Fibroblast of skin of left quadriceps (primary cell): ENCODE measurements at places on chromosomes 7 and 10.

DNA sequence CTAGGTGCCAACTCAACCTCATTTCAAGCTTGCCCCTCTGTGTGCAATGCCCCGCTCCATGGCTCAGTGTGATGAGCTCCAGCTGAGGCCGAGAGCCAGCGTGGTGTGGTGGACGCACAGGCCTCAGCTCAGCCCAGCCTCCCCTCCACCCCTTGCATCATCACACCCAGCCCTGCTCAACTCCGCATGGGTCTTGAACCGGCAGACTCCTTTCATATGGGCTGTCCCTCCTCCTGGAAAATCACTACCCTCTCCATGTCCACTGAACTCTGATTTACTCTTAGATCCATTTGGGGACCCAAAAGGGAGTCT is 16.6 kb upstream of the SLC18A3 start:
- no peak for DNase-seq

- no peak for DNase-seq
Measured at GRCh38 chr10:24982319-24983112, 30.1 kb upstream of the PRTFDC1 start.

- DNase-seq: no peak
Measured at GRCh38 chr7:90853205-90853604, 257.1 kb downstream of the CDK14 start.

DNA sequence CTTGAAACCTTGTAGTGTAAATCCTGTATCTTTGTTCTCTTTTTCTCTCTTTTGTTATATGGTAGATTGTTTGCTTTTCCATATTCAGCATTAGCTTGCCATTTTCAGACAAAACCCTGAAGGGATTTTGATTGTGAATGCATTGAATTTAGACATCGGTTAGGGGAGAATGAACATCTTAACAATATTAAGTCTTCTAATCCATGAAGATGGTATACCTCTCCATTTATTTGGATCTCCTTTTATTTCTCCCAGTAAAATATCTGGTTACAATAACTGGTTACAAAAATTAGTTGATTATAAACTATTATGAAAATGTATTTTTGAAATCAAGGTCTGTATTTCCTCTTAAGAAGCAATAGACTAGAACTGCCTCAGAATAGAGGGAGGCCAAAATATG is 12.4 kb upstream of the SLK start:
- no peak for DNase-seq

DNA sequence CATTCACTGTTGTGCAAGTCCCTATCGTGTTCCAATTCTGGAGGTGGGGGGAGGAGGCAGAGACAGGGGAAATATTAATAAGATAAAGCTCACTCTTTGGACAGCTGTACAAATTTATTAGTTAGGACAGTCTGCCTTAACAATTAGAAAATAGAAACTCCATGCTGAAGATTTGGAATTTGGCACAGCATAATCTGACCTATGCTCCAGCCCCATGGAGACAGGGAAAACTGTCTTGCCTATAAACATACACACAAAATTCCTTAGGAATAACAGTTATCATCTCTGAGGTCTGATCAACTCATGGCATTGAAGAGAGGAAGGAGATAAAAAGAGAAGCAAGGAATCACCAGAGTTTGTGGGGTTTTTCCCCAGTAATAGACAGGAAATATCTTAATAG is 335.4 kb upstream of the MEOX2 start:
- DNase-seq: no peak

GRCh38 chr7:102990642-102991041 is 77.8 kb downstream of the LRRC17 start:
- DNase-seq: no peak

- DNase-seq: no peak
Measured at GRCh38 chr10:29774475-29774874, 139.7 kb upstream of the SVIL start.

GRCh38 chr7:85224171-85224570 is 37.3 kb upstream of the SEMA3D start:
- DNase-seq: no peak
